Kasumi-1 (cell line): ENCODE measurements at places on chromosomes 13 and 19.

DNA sequence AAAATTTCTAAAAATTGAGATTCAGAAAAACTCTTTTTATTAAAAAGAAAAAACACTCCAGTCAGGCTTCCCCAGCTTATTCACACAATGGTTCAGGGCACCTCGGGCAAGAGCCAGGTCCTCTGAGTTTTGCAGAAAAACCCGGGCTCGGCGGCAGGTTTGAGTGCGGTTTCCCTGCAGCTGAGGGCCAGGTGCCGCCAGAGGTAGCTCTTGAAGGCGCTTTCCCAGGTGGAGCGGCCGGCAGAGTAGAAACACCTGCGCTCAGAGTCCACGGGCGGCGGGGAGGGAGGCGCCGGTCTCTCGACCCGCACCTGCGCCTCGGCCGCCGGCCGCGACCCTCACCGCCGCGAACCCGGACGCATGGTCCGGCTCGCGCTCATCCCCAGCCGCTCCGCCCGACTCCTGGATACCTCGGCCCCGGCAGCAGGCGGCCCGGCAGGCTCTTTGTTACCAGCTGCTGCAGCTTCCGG, 444 bp downstream of the PROSER1 start:
- no peak for DNase-seq

DNA sequence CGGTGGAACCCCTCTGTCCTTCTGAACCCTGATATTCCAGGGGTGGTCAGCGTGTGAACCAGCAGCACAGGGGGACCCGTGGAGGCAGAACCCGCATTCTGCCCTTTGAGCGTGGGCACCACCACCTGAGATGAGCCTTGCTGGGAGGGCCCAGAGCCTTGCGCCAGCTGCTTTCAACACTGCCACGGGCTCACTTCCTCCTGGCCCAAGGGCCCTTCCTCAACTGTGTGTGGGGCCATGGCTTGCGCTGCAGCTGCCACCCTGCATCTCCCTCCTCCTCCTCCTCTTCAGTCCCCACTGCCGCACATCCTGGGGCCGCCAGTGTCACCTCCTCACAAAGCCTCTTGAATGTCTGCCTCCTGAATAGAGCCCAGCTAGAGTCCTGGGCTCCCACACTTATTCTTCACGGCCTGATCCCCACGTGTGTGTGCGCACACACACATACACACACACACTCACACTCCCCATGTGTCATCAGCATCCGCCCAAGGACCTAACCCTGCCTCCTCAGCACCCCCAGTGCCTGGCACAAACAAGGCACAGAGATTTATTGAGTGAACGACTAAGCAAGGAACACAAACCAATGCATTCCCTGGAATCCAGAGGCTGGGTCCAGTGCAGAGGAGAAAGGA, 26.9 kb upstream of the TMEM160 start:
- peak; percentile 65 for DNase-seq

DNA sequence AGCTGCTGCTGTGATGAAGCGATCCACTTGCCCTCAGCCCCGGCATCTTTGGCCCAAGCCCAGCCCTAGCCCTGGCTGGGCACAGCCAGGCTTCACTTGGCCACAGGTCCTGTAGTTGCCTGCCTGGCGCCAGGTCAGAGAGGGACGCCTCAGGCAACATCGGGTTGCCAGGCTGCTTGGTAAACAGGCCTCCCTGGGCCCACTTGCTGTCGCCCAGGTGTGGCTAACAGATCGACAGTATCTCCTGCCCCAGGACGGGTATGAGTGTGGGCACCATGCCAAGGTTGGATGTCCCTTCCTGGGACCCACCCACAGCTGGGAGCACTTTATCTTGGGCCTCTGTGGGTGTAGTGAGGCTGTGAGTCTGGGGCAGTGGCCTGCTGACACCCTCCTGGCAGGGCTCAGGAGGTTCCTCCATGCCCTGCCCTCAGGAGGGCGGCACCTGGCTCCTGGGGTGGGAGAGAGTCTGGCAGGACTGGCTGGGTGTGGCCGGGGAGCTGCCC, 27.8 kb downstream of the CARM1 start:
- no peak for DNase-seq

DNA sequence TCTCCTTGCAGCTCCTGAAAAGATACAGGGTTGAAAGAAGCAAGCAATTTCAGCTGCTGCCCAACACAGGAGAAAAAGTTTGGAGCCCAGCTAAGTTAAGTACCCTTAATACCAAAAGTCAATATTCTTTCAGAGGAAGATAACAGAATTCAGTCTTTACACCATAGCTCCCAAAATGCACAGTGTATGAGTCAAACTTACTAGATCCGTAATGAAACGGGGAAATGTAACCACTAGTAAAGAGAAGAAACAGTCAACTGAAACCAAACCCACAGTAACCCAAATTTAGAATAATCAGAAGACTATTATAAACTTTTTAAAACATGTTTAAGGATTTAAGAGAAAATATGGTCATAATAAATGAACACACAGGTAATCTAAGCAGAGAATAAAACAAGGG, 45.2 kb downstream of the SUCLA2 start:
- DNase-seq: no peak

DNA sequence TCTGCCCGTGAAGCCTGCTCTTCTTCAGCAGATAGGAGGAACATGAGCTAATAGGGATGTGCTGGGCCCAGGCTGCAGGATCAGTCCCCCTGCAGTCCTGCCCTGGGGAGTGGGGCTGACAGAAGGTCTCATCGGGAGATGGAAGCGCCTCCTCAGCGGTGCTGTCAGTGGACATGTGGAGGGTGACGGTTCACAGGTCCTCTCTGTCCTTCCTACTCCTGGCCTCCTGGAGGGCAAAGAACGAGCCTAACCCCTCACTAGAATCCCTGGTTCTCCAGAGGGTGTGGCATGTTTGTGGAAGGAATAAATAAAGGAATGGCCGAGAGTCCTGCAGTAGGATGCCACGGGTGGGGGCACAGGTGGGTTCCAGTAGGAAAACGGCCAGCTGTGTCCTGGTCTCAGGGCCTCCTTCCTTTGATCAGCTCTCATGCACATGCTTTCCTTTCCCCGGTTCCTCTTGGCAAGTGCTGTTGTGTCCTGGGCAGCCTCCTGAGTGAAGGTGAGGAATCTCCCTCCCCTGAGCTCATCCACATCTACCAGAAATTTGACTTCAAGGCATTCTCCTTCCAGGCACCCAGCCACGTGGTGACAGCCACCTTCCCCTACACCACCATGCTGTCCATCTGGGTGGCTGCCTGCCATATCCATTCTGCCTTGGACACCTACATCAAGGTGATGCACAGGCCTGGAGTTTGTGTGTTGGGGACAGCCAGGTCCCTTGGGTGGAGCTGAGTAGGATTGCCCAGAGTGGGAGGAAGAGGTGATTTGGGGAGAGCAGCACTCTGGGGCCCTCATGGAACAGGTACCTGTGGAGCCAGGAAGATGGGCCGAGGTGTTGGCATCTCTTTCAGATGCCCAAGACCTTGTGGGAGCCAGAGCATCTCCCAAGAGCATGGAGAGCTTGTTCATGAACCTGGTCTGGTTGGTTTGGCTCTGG, 28.6 kb upstream of the ZNF492 start:
- no peak for DNase-seq

DNA sequence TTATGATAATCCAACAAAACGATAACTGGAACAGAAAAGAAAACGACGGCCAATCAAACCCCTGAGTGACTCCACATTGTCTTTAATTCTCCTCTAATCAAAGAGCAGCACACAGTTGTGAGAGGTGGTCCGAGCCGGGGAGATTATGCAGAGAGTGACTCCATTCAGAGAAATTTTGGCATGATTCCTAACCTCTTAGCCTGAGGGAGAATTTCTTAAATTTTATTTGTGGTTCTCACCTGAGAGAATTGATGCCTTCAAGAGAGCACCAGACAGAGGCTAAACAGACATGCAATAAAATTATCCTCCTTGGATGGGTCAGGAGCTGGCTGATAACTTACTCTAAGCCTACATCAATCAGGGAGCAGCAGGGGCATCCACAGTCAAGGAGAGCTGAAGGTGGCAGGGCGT, 310.0 kb upstream of the KLF12 start:
- no peak for DNase-seq

- DNase-seq: no peak
These were observed 534 bp upstream of the GEMIN7 start for GRCh38 chr19:45078390-45079062.

GRCh38 chr19:54002495-54003315, 11.3 kb downstream of the CACNG6 start:
- no peak for DNase-seq

GRCh38 chr19:45413497-45413896, 7.1 kb downstream of the POLR1G start:
- DNase-seq: no peak
